ENCODE measurements at places on chromosomes 5 and 9.

DNA sequence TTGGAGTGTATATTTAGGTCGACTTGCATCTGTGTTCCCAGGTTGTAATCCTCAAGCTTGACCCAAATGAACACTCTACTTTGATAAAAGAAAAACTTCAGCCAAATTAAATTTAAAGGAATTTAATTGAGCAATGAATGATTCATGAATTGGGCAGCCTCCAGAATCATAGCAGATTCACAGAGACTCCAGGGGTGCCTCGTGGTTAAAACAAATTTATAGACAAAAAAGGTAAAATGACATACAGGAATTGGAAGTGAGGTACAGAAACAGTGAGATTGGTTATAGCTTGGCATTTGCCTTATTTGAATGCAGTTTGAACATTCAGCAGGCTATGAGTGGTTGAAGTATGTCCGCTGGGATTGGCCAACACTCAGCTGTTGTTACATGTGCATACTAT is 21.6 kb upstream of the SPATA31D4 start:
- no peak for DNase-seq

DNA sequence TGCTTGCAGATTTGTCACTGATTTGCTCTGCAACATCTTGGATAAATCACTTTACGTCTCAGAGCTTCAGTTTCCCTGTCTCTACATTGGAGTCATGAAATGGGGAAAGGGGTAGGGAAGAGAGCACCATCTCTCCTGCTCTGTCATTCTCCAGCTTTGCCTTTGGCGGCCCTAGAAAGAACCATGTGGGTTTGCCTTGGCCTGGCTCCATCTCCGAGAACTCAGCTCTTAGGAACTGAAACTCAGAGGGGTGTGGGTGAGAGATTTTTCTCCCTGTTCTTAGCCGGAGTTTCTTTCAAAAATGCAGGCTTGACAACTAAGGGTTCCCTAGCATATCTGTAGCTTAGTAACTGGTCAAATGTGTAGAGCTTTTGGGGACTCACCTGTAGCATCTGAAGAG is 123.5 kb downstream of the SMARCA2 start:
- DNase-seq: no peak

DNA sequence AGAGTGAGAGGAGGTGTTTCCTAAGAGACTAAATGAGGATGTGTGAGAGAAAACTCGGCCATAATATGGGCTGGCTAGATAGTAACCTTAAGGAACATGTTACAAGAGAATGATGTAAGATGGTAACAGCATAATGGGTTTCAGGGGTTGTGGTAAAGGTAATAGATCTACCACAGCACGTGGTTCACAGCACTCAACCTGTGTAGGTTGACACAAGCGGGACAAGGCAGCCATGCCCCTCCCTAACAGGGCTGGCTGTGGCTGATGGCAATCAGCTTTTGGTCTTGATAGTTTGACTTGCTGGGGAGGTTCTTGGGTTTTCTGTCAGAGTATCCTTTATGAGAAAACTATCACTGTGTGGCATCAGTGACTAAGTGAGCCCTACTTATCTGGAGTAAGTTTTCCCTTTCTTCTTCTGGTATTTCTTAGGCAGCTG is 138.6 kb downstream of the TRIO start:
- DNase-seq: no peak

GRCh38 chr5:172178301-172178987 is 9.6 kb downstream of the STK10 start:
- no peak for DNase-seq

- DNase-seq: no peak
Observed at GRCh38 chr5:77851176-77852067, 75.3 kb upstream of the TBCA start.

GRCh38 chr5:168707716-168708695 is 128.8 kb upstream of the PANK3 start:
- DNase-seq: no peak

DNA sequence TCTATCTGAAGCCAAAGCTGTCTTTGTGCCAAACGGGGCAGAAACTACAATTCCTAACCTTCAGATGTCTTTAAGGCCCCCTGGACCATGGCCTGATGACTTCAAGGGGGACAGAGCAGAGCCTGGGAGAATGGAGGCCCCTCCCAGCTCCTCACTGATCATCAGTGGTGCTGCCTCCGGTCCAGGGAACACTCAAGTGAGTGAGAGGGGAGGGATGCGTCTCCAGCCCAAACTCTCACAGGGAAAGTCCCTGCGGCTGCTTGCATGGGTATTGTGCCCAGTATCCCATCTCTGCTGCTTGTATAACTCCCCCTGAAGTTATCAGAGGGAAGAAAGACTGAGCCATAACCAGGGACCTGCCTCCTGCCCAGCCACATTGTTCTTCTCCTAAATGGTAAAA is 231.5 kb upstream of the PANK3 start:
- DNase-seq: no peak

DNA sequence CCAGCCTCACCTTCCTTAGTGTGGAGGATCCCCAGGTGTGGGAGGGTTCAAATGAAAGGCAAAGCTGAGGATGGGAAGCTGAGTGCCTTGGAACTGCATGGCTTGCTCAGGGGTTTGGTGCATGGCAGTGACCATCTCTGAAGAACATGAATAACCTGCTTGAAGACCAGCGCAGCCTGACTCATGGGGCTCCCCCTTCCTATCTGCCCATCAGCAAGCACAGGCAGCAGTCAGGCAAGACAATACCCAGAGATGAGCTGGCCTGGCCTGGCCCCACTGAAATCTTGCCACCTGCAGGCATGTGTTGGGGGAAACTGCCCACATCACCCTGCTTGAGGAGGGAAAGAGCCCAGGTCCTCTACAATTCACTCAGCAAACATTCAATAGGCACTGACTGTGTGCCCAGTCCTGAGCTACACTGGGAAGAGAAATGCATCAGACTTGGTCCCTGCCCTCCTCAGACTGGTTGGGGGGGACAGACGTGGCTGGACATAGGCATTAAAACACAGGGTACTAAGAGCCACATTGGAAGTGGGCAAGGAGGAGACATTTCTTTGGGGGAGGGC is 105.0 kb upstream of the ALDH1B1 start:
- no peak for DNase-seq

DNA sequence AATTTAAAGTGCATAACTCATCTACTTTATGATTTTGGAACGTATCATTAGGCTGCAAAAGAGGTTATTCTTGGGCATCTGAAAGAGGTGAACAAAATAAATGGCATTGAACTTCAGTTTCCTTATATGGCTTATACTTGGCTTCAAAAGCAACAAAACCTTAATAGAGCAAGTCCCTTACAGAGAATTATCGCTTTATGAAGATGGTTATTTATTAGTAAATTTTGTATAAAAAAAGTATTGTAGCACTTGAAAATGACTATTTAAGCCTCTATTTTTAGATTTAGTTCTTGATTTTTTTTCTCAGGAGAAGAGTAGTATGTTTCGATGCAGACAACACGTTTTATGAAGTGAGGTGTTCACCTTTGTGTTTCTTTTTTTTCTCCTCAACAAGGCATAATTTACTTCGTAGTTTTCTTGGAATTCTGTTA is 2.0 kb downstream of the ERBIN start:
- no peak for DNase-seq

DNA sequence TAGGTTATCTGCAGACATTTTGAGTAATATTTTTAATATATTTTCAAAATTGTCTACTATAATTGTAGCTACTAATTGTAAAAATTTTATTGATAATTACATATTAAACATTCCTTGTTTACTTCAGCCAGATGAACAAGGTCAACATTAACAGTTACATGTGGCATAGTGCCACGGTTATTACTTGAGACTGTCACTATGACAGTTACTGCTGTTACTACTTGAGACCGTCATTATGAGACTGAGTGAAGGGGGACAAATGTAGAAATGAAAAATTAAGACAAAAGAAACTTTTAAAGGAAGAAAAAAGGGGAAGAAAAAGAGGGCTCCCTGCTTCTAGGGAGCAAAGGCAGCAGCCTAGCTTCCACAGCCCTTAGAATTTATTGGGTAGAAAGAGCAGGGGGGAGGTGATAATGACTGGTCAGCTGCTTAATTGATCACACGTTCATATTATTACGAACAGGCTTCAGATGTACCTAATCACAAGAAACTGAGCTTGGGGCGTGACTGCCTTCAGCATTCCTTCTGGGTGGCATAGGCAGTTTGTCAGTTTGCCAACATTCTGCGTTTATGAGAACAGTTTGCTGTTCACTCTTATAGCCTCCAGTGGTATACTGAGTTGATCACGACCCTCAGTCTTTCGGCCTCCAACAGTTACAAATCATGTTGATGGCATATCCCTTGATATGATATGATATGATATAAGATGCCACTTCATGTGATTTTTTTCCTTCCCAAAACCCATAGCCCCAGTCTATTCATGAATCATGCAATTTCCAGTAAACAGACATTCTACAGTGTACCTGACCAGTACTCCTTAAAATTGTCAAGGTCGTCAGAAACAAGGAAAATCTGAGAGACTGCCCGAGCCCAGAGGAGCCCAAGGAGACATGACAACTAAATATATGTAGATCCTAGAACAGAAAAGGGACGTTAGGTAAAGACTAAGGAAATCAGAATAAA is 13.1 kb downstream of the MARCHF6 start:
- no peak for DNase-seq

- no peak for DNase-seq
Observed at GRCh38 chr5:110536120-110537115, 190.1 kb downstream of the TMEM232 start.

DNA sequence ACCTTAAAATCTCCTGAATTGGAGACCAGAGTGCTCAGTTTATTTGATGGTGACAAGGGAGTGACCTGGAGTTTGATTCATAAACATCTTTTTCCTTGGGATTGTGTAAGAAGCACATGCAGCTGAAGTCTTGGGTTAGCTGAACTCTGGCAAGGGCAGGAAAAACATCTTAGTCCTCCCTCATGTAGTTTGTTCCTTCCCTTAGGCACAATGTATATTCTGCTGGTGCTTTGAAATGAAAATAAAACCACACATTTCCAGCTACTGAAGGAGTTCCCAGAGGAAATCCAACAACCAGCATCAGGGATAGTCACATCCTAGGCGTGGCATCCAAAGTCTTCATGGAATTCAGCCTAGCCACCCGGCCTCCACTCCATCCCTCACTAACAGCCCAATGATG is 95.2 kb upstream of the PAPPA start:
- no peak for DNase-seq

GRCh38 chr9:120710110-120710981 is 3.9 kb downstream of the MEGF9 start:
- DNase-seq: no peak

- DNase-seq: no peak
Observed at GRCh38 chr9:6417186-6417585, 4.2 kb downstream of the UHRF2 start.

GRCh38 chr9:100294341-100294740 is 58.4 kb downstream of the TEX10 start:
- no peak for DNase-seq

DNA sequence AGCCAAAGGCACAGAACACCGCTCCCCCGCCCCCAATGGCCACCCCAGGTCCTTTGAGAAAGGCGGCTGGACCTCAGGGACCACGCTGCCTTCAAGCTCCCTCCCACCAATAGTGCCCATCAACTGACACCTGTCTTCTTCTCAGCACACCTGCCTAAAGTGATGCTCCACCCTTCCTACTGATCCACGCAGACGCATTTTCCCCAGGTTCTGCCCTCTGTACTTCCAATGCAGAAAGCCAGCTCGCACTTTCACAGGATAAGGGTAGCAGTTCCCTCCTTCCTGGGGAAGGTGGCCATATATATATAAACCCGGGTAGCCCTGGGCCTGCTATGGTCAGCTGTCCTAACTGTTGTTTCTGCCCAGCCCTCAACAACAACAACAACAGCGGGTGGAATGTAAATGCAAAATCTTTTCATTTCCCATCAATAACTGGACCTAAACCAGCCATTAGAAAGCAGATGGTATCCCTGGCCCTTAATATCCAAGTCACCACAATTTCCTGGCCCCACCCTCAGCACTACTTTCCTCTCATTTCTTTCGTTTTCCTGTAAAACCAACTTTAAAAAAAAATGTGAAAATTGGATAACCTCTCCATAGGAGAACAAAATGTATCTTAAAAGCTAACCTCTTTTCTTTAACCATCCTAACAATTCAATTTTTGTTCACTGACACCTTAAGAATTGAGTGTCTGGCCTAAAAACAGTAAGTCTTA is 1.7 kb downstream of the GOLM1 start:
- no peak for DNase-seq

- no peak for DNase-seq
Observed at GRCh38 chr5:169289520-169289919, 11.4 kb downstream of the SLIT3 start.

GRCh38 chr9:19410594-19410993 is 1.8 kb downstream of the ACER2 start:
- DNase-seq: no peak

- peak; percentile 27 for DNase-seq
Observed at GRCh38 chr9:127452691-127453090, 1.4 kb downstream of the LRSAM1 start.

- DNase-seq: no peak
Observed at GRCh38 chr5:149770236-149770635, 40.1 kb downstream of the PPARGC1B start.

- no peak for DNase-seq
Observed at GRCh38 chr5:146388386-146388785, 49.7 kb downstream of the POU4F3 start.

- DNase-seq: no peak
Observed at GRCh38 chr9:127841087-127841835, 13.2 kb downstream of the ENG start.

DNA sequence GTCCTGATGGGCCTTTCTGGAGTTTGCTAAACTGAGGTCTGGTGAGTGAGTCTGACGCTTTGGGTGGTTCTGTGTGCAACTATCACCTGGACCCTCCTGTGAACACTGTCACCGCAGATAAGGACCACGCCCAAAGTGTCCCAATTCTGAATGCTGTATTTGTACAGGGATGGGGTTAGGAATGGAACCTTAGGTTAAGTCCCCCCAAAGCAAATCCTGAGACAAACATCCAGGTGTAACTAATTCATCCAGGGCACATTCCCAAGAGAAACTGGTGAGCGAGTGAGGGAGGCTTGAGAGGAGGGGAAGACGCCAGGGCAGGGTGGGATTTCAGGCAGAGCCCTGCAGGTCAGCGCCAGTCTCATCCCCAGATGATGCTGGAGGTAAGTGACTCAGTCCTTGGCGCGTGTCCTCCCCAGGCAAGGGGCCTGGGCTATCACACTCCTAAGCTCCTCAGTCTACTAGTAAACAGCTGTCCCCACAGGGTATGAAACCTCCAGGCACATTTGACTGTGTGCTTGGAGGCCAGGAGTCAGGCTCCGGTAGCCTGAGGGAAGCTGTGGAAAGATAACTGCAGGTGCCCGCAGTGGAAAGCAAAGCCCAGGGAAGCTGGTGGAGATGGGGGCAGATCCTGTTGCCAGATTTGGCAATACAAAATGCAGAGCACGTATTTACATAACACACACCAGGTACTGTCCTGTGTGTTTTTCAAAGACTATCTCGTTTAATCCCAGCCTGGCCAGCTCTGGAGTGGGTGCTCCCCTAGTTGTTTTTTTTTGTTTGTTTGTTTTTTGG is 66.7 kb downstream of the IL6ST start:
- no peak for DNase-seq

GRCh38 chr5:154178661-154179060 is 11.9 kb upstream of the GALNT10 start:
- no peak for DNase-seq

- no peak for DNase-seq
Observed at GRCh38 chr9:8234316-8234715, 434.7 kb upstream of the DMAC1 start.

Data from NCI-H1105 (cell line).